ENCODE measurements at places on chromosomes 13 and 19. TPM values are rescaled to one million over a fixed set of nuclear protein-coding genes. Genes with fewer than 3 reads are reported as not detected.

DNA sequence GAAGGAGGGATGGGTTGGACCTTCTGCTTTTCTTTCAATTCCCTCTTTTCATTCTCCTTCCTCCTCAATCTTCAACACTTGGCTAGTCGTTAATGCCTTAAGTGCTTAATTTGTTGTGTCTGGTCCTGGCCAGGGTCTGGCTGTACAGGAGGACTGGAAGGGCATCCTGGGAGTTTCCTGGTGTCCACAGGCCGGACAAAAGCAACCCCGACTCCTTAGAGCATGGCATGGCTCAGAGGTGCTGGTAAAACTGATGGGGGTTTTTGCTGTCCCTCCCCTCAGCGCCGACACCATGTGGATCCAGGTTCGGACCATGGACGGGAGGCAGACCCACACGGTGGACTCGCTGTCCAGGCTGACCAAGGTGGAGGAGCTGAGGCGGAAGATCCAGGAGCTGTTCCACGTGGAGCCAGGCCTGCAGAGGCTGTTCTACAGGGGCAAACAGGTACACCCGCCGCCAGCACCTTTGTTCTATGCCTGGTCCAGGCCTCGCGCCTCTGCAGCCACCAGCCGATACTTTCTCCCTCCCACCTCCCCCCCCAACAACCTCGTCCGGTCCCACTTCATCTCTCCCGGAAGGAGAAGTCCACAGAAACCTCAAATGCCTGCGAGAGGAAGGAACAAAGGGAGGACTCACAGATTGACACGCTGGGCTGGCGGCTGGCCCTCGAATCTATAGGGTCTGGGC, 1.4 kb downstream of the UHRF1 start:
- no peaks in the 10 kb centered on the region for H3K36me3 ChIP-seq
- H3K4me1 ChIP-seq = peaks cover 3% of the 10 kb centered on the region
- peak overlapping the region; percentile 52 for H3K4me3 ChIP-seq
- no peak overlapping the region for H3K27ac ChIP-seq
- no peak for DNase-seq

GRCh38 chr13:46861959-46862358, 34.9 kb downstream of the HTR2A start:
- no peak overlapping the region for H3K4me3 ChIP-seq
- H3K27ac ChIP-seq = no peak overlapping the region
- H3K4me1 ChIP-seq = no peaks in the 10 kb centered on the region
- DNase-seq = no peak
- no peaks in the 10 kb centered on the region for H3K36me3 ChIP-seq
- H3K27me3 ChIP-seq = no peaks in the 10 kb centered on the region

- H3K27ac ChIP-seq = no peak overlapping the region
- no peaks in the 10 kb centered on the region for H3K4me1 ChIP-seq
- DNase-seq = no peak
- no peaks in the 10 kb centered on the region for H3K36me3 ChIP-seq
Observed at GRCh38 chr13:94966422-94966955, 254.1 kb upstream of the SOX21 start.

GRCh38 chr19:3672993-3673392, 27.3 kb downstream of the PIP5K1C start:
- H3K4me3 ChIP-seq = no peak overlapping the region
- DNase-seq = no peak
- no peaks in the 10 kb centered on the region for H3K36me3 ChIP-seq
- no peaks in the 10 kb centered on the region for H3K27me3 ChIP-seq

DNA sequence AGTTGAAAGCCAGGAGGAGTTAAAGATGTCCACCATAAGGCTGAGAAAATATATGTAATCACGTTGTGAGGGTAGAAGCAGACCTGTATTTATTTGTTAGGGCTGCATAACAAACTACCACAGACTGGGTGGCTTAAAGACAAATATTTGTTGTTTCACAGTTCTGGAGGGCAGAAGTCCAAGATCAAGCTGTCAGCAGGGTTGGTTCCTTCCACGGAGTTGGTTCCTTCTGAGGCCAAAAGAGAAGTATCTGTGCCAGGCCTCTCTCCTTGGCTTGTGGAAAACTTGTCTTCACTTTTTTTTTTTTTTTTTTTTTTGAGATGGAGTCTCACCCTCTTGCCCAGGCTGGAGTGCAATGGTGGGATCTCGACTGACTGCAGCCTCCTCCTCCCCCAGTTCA, 73.7 kb upstream of the SLAIN1 start:
- no peaks in the 10 kb centered on the region for H3K36me3 ChIP-seq
- H3K4me3 ChIP-seq = no peak overlapping the region
- no peak for DNase-seq
- H3K4me1 ChIP-seq = no peaks in the 10 kb centered on the region
- no peak overlapping the region for H3K27ac ChIP-seq

DNA sequence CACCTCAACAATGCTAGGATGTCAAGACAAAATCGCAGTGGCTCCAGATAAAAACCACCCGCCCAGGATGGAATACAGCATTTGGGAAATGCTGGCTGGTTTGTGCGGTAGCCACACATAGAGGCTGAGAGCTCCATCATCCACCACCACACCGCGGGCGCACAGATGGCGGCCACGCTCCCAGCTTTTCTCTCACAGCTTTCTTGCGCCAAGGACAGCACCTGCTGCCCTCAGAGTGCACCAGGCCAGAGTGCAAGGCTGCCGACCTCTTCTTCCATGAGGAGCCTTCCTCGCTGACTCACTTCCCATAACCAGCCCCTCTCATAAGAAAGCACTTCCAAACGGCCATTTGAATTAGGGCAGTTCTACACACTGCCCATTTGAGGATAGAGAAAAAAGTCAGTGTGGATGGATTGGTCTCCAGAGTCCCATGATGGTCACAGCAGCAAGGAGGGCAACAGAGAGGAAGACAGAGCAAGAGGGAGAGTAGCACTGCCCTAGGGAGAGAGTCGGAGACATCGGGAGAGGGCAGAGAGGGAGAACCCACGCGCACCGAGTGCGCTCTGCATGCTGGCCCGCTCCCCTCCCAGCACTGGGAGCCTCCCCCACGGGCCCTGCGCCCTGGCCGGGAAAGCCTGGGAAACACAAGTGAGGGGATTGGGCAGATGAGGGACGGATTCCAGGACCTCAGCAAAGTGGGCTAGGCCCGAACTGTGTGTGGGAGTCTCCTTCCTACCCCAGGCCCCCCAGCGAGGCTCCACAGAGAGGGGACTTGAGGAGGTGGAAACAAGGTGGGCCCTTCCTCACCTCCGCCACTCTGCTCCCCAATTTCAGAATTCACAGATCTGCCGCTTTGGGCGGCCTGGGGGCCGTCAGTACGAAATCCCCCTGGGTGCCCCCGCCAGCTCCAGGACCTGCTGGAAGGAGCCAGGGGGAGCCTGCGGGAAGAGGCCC, 156.9 kb downstream of the USP12 start:
- no peak overlapping the region for H3K27ac ChIP-seq
- H3K4me1 ChIP-seq = no peaks in the 10 kb centered on the region
- H3K36me3 ChIP-seq = no peaks in the 10 kb centered on the region
- DNase-seq = no peak
- H3K27me3 ChIP-seq = no peaks in the 10 kb centered on the region
- no peak overlapping the region for H3K4me3 ChIP-seq

DNA sequence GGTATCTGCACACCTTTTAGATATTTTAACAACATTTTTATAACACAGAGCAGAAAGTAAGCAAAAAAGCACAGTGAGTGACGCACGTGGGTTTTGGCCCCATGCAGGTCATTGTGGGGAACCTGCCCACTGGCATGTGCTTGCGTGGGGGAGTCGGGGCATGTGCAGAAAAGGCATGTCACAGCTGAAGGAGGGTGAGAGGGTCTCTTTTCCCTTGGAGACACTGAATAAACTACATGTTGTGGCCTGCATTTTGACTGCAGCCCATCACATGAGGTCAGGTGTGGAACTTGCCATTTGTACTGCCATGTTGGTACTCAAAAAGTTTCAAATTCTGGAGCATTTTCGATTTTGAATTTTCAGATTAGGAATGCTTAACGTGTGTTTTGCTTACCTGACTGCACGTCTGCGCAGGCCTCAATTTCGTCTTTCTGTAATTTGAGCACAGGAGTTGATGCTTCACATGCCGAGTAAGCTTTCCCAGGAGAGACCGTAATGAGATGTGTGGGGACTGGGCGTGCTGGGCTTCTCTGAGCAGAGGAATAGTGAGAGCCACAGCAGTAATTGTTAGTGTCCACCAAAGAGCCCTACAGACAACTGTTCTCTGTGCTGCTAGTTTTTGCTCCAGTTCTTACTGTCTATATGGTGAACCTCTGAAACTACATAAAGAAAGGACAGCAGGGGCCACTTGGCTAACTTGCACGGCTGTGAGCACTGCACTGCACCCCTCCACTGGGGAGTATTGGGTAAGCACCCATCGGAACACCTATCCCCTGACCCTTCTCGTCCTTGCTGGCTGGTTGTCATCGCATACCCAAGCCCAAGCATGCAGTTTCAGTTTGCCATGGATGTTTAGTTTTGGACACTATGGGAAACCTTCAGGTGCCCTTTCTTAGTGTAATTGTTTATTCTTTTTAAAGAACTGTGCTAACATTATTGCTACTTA, 72.9 kb upstream of the GPR183 start:
- no peak overlapping the region for H3K27ac ChIP-seq
- no peak for DNase-seq
- no peak overlapping the region for H3K4me3 ChIP-seq
- peaks cover 4% of the 10 kb centered on the region for H3K4me1 ChIP-seq

Gene CYP4F2
- not detected for total RNA-seq

Gene SLC7A9
- total RNA-seq = 0.92 TPM

Gene MRPL4
- total RNA-seq = 129 TPM

Gene GARIN5A
- total RNA-seq = 7.7 TPM

Gene ZNF490
- total RNA-seq = 5.7 TPM

Gene CD79A
- total RNA-seq = 0.11 TPM

Gene PSG11
- total RNA-seq = not detected

Measured in cardiac muscle cell (in vitro differentiated cells and primary cell).